ENCODE measurements at places on chromosomes 2 and 18.

DNA sequence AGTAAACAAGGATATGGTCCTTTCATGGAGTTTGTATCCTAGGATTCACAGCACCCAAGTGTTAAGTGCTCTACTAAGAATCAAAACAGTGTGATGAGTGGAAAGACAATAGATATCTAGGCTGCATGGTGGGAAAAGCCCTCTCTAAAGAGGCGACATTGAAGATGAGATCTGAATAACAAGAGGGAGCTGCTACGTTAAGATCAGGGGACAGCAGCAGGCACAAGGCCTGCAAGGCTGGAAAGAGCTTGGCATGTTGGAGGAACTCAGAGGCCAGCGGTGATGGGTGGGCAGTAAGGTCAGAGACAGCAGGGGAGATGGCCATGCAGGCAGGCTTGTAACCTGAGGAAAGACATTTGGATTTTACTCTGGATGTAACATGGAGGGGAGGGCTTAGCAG is 177.5 kb downstream of the GFPT1 start:
- H3K27me3 ChIP-seq = no peaks in the 10 kb centered on the region
- no peaks in the 10 kb centered on the region for H3K4me1 ChIP-seq
- no peaks in the 10 kb centered on the region for H3K36me3 ChIP-seq
- no peak for DNase-seq

GRCh38 chr18:75033516-75033915 is 175.4 kb downstream of the PTGR3 start:
- H3K4me3 ChIP-seq = no peak overlapping the region
- no peaks in the 10 kb centered on the region for H3K4me1 ChIP-seq
- H3K27me3 ChIP-seq = no peaks in the 10 kb centered on the region
- no peak overlapping the region for H3K27ac ChIP-seq

- no peak overlapping the region for H3K4me3 ChIP-seq
- DNase-seq = no peak
- no peaks in the 10 kb centered on the region for H3K4me1 ChIP-seq
- H3K27me3 ChIP-seq = no peaks in the 10 kb centered on the region
- H3K36me3 ChIP-seq = no peaks in the 10 kb centered on the region
These were observed 131.3 kb downstream of the CCBE1 start for GRCh38 chr18:59565957-59566356.

DNA sequence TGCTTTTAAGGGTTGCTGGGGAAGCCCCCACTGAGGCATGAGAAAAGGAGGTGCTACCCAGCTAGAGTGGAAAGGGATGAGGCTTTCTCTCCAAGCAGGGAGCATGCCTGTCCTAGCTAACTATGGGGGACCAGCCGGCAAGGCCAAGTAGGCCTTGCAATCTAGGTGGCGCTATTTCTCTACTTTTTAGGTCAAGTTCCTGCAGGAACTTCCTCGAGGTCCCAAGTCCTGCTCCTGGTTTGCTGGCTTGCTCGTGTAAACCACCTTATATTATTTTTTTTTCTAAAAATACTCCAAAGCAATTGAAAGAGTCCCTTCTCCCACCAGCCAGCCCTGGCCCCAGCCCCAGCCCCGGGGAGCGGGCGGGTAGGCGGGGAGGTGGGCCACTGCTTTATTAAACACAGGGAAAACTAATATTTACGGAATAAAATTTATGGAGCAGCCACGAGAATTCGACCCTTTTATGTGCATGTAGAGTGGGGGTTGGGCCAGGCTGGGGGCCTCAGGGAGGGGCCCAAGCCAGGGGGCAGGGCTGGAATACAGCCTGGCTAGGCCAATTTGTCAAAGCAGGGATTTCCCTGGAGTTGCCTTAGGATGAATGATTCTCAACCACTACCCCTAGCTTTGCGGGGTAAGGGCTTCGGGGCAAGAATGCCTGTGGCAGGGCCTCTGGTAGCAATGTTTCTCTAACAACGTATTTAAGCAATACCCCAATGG is 12.8 kb upstream of the IHH start:
- H3K4me3 ChIP-seq = no peak overlapping the region
- H3K27me3 ChIP-seq = no peaks in the 10 kb centered on the region
- DNase-seq = no peak
- no peaks in the 10 kb centered on the region for H3K36me3 ChIP-seq
- no peak overlapping the region for H3K27ac ChIP-seq

DNA sequence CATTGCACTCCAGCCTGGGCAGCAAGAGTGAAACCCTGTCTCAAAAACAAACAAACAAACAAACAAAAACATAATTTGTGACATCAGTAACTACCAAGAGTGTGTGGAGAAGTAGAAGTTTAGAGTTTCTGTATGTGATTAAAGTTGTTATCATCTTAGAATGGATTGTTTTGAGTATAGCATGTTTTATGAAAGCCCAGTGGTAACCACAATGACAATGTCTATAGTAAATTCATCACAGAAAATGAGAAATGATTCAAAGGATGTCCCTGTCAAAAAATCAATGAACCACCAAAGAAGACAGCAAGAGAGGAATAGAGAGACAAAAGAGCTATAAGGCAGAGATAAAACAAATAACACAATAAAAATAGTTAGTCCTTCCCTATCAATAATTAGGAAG is 1299.2 kb downstream of the CNTNAP5 start:
- no peak overlapping the region for H3K4me3 ChIP-seq
- no peaks in the 10 kb centered on the region for H3K27me3 ChIP-seq
- no peak for DNase-seq
- no peaks in the 10 kb centered on the region for H3K4me1 ChIP-seq

All from gastrocnemius medialis (tissue), 4 donors.